ENCODE measurements at places on chromosomes 2 and 18.

- peak; percentile 55 for DNase-seq
Observed at GRCh38 chr2:169324581-169325260, 37.6 kb downstream of the LRP2 start.

GRCh38 chr2:32838949-32839348 lies 107.8 kb upstream of the LTBP1 start:
- no peak for DNase-seq

GRCh38 chr18:34947711-34948125 lies 93.5 kb upstream of the MAPRE2 start:
- DNase-seq: peak; percentile 61

DNA sequence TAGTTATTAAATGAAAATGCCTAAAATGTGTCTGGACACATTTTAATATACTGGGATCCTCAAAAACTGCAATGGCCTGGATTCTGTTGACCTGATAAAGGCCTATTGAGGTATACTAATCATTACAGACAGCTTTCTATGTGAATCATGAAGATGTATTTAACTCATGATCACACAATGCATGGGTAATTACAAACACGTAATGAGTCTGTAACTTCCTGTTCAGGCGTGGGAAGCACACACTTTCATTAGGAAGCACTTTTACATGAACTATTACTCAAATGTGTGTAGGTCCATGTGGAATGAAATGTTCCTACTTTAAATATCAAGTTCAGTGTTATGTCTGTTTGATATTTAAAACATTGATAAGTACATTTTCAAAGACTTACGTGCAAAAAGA lies 108.7 kb downstream of the NCKAP5 start:
- DNase-seq: no peak

DNA sequence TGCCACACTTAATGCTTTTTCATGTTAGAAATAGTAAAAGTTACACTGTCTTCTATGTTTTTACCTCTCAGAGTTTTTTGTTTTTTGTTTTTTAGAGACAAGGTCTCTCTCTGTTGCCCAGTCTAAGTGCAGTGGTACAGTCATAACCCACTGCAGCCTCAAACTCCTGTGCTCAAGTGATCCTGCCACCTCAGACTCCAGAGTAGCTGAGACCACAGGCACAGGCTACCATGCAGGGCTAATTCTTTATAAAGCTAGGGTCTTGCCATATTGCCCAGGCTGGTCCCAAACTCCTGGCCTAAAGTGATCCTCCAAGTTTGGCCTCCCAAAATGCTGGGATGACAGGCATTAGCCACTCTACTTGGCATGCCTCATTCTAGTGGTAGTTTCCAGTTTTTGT lies 33.1 kb downstream of the GLS start:
- DNase-seq: no peak

DNA sequence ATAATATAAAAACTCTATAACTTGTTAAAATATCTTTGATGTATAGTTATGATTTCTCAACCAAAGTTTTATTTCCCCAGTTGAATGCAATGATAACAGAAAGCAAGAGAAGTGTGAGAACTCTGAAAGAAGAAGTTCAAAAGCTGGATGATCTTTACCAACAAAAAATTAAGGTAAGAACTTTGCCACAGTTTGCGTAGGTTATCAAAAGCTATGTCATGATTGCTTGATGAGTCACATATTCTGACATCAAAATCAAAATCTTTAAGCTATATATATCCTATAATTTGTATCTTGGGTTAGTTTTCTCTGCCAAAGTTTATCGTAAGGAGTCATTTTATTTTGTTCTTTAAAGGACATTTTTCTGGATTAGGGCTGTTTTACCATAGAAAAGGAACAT lies 35.0 kb downstream of the NDC80 start:
- no peak for DNase-seq

DNA sequence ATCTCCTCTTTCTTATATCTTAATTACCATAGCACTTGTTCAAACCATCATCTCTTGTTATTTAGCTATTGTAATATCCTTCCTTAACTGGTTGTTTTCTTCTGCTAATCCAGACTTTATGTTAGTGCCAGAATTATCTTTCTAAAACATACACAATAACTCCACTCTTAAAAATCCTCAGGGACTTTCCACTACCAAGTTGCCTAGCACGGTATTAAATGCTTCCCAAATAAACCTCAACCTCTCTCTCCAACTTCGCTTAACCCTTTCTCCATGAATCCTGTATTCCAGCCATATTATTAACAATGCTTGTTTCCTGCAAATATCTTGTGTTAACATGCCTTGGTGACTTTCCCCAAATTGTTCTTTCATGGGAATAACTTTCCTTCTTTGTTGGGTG lies 84.5 kb downstream of the FAM228A start:
- no peak for DNase-seq

GRCh38 chr2:217366966-217367365 lies 507.1 kb upstream of the TNP1 start:
- DNase-seq: no peak

DNA sequence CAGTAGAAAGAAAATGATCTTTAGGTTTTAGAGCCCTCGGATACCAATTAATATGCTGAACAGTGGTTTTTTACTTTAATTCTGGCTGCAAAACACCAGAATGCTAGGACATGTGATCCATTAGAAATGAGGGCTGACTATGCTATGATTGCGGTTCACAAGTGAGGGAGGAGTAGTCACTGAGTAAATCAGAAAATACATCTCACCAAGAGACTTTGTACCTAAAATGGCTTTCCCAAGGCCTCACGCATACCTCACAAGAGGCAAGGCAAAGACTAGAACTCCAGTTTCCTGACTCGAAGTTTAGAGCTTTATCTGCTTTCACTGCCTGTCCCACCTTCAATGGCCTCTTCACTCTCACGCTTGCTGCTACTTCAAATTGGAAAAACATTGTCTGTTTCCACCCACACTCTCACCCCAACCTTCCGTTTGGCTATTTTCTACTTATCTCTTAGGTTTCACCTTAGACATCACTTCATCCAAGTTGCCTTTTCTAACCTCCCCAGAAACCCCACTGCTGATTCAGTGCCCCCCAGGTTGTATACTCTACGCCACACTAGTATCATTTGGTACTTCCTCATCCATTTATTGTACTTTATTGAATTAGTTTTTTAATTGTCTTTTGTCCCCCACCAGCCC lies 5.1 kb upstream of the MBD2 start:
- no peak for DNase-seq

- DNase-seq: no peak
Observed at GRCh38 chr2:223114170-223114569, 62.2 kb downstream of the KCNE4 start.

DNA sequence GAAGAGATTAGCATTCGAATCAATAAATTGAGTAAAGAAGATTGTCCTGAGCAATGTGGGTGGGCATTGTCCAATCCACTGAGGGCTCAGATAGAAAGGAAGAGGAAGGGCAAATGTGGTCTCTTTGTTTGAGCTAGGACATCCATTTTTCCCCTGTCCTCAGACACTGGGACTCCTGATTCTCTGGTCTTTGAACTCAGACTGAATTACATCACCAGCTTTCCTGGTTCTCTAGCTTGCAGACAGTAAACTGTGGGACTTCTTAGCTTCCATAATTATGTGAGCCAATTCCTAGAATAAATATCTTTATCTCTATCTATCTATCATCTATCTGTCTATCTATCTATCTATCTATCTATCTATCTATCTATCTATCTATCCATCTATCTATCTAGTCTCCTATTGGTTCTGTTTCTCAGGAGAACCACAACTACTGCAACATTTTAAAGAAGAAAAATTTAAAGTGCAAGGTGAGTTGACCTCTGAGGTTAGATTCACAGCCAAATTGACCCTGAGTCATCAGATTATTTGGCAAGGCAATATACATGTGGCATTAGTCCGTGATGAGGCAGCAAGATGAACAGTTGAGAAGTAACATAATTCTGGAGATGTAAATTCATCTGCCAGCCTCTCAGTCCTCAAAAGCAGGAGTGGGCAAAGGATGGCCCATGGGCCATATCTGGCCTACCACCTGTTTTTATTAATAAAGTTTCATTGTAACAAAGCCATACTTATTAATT lies 191.4 kb downstream of the PDE11A start:
- no peak for DNase-seq

DNA sequence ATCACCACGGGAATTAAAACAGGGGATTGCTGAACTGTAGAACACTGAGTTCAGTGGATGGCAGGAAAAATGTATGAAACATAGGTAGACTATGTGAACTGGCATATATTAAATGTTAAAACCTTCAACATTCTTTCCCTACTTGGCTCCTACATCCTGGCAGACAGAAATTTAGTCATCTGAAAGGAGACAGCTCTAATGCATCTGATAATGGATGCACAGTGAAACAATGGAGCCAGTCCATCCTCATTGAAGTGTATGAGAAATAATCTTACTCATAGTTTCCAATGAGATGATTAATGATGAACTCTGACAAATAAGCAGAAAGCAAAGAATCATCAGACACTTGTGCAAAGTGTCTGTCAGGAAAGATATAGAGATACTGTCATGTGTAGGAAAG lies 1629.7 kb upstream of the TMEFF2 start:
- no peak for DNase-seq

- DNase-seq: no peak
Observed at GRCh38 chr18:24633121-24633520, 172.7 kb downstream of the HRH4 start.

DNA sequence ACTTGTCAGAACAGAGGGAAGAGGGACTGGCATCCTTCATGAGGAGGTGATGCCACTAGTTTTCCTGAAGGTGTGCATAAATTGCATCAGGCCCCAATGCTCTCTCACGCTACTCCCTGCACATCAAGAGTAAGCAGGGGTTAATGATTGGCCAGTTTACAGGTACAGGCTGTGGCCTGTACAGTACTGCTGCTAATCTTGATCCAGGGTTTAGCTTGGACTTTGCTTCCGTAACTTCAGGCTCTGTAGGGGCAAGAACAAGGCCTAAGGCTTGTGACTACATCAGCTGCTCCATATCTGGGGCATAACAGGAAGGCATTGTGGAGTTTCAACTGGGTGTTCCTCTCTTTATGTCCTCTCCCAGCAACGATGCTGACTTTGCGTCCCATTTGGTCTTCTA lies 96.8 kb upstream of the FZD7 start:
- DNase-seq: no peak

DNA sequence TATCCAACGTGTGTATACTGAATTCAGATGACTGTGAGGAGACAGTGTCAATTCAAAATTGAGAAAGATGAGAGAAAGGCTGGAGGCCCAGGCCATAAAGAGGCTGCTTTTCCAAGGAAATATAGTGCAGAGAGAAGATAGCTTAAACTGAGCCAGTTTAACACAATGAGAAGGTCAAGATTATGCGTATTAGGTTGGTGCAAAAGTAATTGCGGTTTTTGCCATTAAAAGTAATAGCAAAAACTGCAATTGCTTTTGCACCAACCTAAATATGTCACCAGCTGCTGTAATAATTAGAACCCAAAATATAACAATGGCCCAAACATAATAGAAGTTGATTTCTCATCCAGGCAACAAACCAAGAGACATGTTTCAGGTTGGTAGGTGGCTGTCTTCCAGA lies 148.7 kb upstream of the ATP5MC3 start:
- no peak for DNase-seq

DNA sequence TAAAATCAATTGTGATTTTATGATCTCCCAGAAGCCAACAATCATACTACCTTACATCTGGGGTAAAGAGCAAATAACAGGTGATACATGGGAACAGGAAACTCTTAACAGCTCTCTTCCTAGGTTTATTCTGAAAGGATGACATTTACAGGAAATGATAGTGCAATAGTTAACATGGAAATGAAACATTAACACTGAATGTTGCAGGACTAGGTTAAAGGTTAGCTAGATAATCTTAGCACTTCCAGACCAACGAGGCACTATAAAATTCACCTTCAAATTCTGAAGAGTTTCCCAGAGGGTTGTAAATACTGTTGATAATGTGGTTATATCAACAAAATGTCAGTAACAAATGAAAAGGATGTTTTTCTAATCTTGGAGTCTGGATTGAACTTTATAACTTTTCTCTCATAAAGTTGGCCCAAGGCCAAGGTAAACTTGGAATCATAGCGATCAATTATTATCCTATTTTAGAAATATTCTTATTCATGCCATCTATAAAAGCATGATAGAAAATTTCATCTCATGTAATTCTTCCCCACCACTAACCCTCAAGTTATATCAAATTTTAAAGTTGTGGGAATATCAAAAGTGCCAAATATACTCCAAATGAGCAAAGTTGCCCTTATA lies 32.9 kb upstream of the GCG start:
- DNase-seq: no peak

DNA sequence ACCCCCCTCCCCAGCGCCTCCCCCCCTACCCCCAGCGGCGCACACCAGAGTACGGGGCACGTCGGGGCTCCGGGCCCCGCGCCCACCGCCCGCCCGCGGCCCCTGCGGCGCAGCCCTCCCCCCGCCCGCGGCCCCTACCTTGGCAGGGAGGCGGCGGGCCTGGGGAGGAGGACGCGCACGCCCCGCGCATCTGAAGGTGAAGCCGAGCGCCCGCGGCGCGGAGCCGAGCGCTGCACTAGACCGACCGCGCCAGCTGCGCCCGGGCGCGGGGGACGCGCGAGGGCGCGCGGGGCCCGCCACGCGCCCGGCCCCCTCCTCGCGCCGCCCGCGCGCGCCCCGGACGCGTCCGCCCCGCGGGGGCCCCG lies at the start of gene ZNF516:
TSS of gene ZNF516 (minus strand) at position 237 of the 365 bp plus-strand sequence. CDS start 52,188 bp downstream, outside the sequence.
- peak; percentile 84 for DNase-seq

DNA sequence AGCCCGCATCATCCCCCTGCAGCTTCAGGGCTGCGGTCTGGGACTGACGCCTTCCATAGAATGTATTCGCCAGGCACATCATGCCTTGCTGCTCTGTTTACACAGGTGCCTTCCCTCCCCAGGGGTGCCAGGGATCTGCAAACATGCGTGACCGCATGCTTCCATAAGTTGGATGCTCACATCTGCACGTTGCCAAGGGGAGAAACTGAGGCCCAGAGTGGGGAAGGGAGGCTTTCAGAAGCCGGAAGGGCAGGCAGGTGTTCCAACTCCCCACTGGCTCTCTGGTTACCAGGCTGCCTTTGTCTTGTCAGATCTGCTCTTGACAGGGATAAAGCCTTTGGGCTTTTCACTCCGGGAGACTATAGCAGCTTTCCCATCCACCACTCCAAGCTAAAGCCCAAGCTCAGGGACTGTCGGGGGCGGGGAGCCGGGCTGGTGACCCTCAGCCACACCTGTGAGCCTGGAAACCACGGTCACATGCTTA lies 125.8 kb upstream of the TNP1 start:
- DNase-seq: no peak

GRCh38 chr2:9765611-9766531 lies 77.4 kb upstream of the TAF1B start:
- peak; percentile 54 for DNase-seq

DNA sequence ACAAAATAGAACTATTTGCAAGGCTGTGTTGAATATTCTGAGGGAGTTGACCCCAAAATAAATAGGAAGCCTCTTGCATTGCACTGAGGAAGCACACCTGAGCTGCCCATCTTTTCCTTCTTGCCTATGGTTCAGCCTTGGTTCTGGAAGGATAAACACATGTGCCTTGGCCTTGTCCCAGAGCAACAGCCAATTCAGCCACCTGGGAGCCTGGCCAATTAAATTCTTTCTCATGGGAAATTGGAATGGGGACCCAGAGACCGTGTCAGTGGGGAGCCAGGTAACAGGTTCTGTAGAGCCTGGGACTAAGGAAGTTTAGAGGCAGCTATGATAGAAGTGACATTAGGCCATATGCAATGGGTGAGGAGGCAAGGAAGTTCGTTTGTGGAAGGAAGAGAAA lies 99.6 kb downstream of the KLF7 start:
- DNase-seq: no peak

GRCh38 chr18:55869556-55870501 lies 281.8 kb upstream of the TCF4 start:
- DNase-seq: peak; percentile 45

Measured in cardiac muscle cell (in vitro differentiated cells and primary cell).